Lung (tissue), 17 donors: ENCODE measurements at places on chromosomes 16 and 17. TPM values are rescaled to one million over a fixed set of nuclear protein-coding genes. Genes with fewer than 3 reads are reported as not detected.

GRCh38 chr17:3885271-3885670 lies 7.6 kb downstream of the CAMKK1 start:
- no peak overlapping the region for H3K27ac ChIP-seq
- H3K27me3 ChIP-seq: no peaks in the 10 kb centered on the region
- H3K4me3 ChIP-seq: no peak overlapping the region
- no peaks in the 10 kb centered on the region for H3K4me1 ChIP-seq
- peak; percentile 39 for DNase-seq
- no peaks in the 10 kb centered on the region for H3K36me3 ChIP-seq

GRCh38 chr17:41421116-41421515 lies 3.3 kb downstream of the KRT37 start:
- no peaks in the 10 kb centered on the region for H3K27me3 ChIP-seq
- no peak overlapping the region for H3K27ac ChIP-seq
- H3K4me3 ChIP-seq: no peak overlapping the region
- H3K36me3 ChIP-seq: no peaks in the 10 kb centered on the region
- no peak for DNase-seq
- H3K4me1 ChIP-seq: peaks cover 1% of the 10 kb centered on the region

DNA sequence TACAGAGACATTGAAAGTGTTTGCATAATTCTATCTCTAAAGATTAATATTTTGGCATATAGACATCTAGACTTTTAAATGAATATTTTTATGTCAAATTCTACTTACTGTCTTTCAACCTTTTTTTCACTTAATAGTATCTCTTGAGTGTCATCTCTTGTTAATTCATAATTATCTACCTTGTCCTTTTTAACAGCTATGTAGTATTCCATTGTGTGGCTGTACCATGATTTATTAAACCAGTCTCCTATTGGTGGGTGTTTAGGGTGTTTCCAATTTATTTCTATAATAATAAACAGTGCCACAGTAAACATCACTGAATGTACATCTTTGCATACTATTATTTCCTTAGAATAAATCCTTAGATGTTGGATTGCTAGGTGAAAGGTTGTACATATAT lies 16.3 kb upstream of the RNF222 start:
- no peak overlapping the region for H3K27ac ChIP-seq
- H3K36me3 ChIP-seq: no peaks in the 10 kb centered on the region
- DNase-seq: no peak
- no peak overlapping the region for H3K4me3 ChIP-seq
- no peaks in the 10 kb centered on the region for H3K27me3 ChIP-seq

- no peaks in the 10 kb centered on the region for H3K27me3 ChIP-seq
- H3K4me1 ChIP-seq: no peaks in the 10 kb centered on the region
- H3K4me3 ChIP-seq: no peak overlapping the region
- no peak for DNase-seq
- no peak overlapping the region for H3K27ac ChIP-seq
These were observed 132.0 kb upstream of the KCNJ16 start for GRCh38 chr17:69943058-69943457.

DNA sequence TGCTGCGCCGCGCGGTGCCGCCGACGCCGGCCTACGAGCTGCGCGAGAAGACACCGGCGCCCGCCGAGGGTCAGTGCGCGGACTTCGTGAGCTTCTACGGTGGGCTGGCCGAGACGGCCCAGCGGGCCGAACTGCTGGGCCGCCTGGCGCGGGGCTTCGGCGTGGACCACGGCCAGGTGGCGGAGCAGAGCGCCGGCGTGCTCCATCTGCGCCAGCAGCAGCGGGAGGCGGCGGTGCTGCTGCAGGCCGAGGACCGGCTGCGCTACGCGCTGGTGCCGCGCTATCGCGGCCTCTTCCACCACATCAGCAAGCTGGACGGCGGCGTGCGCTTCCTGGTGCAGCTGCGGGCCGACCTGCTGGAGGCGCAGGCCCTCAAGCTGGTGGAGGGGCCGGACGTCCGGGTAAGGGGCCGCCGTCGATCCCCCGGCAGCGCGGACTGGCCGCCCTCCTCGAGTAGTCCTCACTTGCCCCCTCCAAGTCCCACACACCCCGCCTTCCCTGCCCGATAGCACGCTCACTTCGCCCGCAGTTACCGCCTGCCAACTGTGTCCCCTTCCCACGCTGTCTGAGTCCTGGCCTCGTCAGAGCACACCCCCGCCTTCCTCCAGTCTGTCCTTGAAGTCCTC lies 470 bp downstream of the MLYCD start:
- DNase-seq: peak; percentile 67
- H3K36me3 ChIP-seq: no peaks in the 10 kb centered on the region
- peak overlapping the region; percentile 83 for H3K4me3 ChIP-seq
- no peaks in the 10 kb centered on the region for H3K27me3 ChIP-seq
- peak overlapping the region; percentile 95 for H3K27ac ChIP-seq

- DNase-seq: no peak
- H3K27me3 ChIP-seq: no peaks in the 10 kb centered on the region
- H3K4me1 ChIP-seq: peaks cover 10% of the 10 kb centered on the region
- H3K4me3 ChIP-seq: no peak overlapping the region
These were observed 41.9 kb upstream of the CRHR1 start for GRCh38 chr17:45742251-45742650.

DNA sequence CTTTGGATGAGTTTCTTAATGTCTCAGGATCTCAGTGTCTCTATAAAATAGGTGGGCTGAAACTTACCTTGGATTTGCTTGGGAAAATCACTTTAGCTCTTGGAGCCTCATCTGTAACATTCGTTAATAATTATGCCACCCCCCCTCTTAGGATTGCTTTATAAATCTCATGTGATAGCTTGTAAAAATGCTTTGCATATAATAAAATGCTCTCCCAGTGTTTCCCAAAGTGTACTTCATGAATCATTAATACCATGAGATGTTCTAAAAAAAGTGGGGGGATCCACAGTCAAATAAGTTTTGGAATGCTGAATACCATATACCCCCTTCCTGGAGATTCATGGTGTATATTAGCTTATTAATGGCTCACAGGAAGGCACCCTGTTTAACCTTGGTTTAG lies 5.2 kb downstream of the KRT39 start:
- peaks cover 2% of the 10 kb centered on the region for H3K4me1 ChIP-seq
- no peak overlapping the region for H3K4me3 ChIP-seq
- H3K27ac ChIP-seq: no peak overlapping the region
- DNase-seq: no peak
- H3K36me3 ChIP-seq: no peaks in the 10 kb centered on the region
- H3K27me3 ChIP-seq: no peaks in the 10 kb centered on the region

DNA sequence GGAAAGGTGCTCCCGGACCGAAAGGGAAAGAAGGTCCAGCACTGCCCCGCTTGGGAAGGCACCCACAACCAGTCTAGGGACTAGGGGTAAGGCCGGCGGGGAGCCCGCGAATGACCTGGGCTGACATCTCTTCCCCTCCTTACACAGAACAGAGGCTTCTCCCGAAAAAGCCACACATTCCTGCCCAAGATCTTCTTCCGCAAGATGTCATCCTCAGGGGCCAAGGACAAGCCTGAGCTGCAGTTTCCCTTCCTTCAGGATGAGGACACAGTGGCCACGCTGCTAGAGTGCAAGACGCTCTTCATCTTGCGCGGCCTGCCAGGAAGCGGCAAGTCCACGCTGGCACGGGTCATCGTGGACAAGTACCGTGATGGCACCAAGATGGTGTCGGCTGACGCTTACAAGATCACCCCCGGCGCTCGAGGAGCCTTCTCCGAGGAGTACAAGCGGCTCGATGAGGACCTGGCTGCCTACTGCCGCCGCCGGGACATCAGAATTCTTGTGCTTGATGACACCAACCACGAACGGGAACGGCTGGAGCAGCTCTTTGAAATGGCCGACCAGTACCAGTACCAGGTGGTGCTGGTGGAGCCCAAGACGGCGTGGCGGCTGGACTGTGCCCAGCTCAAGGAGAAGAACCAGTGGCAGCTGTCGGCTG lies 1.5 kb downstream of the CNP start:
- no peaks in the 10 kb centered on the region for H3K27me3 ChIP-seq
- H3K27ac ChIP-seq: peak overlapping the region; percentile 81
- no peak for DNase-seq
- H3K4me1 ChIP-seq: peaks cover 9% of the 10 kb centered on the region

DNA sequence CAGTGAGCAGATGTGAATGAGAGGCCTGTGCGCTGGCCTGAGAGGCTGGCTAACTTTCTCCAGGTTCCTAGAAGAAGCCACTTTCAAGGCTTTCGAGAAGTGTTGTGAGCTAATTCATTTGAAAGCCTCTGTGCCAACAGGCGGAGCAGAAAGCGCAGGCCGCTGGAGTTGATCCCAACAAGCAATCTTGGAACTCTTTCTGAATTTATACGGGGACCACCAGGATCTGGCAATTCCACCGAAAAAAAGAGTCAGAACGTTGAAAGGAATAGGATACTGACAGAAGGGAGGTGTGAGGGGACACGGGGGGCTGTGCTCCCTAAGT lies 71.3 kb upstream of the METRNL start:
- peaks cover 24% of the 10 kb centered on the region for H3K4me1 ChIP-seq
- H3K4me3 ChIP-seq: no peak overlapping the region
- peaks cover 6% of the 10 kb centered on the region for H3K36me3 ChIP-seq
- no peak for DNase-seq
- no peaks in the 10 kb centered on the region for H3K27me3 ChIP-seq

DNA sequence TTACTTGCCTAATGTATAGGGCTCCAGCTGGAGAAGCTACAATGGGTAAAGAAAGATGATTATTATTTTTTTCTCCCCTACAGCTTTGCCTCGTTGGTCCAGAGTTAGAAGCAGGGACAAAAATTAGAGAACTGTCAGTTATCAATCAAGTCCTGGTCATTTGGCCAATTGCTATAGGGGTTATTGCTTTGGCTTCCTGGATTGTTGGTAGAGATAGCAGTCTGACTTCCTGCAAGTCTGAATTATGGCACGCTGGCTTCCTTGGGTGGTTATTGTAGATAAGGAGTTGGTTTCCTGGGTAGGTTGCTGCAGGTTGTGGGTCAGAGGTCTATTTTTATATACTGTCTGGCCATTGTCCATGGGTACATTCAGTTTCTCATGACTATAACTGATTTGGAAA lies 84.7 kb upstream of the ELAC2 start:
- H3K27ac ChIP-seq: no peak overlapping the region
- no peaks in the 10 kb centered on the region for H3K27me3 ChIP-seq
- no peak overlapping the region for H3K4me3 ChIP-seq
- H3K4me1 ChIP-seq: no peaks in the 10 kb centered on the region
- no peak for DNase-seq
- no peaks in the 10 kb centered on the region for H3K36me3 ChIP-seq

DNA sequence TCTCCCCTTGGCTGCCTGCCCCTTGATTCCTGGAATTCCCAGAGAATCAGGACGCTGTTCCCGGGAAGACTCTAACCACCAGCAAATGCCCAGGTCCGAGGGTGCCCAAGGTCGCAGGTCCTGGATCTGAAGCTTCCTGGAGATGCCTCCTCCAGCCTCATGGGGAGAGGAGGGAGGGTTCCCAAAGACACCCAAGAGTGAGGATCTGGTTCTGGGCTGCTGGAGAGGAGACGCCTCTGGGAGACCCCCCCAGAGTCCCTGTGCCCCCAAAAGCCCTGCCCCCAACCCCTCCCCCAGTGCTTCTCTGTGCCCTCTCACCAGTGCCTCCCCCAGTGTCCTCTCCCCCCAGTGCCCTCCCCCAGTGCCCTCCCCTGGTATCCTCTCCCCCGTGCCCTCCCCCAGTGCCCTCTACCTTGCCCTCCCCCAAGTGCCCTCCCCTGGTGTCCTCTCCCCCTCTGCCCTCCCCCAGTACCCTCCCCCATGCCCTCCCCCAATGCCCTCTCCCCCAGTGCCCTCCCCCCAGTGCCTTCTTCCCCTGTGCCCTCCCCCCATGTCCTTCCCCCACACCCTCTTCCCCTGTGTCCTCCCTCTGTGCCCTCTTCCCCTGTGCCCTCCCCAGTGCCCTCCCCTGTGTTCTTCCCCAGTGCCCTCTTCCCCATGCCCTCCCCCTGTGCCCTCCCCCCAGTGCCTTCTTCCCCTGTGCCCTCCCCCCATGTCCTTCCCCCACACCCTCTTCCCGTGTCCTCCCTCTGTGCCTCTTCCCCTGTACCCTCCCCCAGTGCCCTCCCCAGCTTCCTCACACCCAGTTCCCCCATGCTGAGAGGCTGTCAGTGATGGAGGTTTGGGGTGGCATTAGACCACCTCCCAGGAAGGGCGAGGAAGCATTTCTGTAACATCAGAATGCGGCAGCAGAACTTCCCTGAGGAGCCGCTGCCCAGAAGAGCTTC lies 6.3 kb upstream of the SECTM1 start:
- no peaks in the 10 kb centered on the region for H3K4me1 ChIP-seq
- H3K36me3 ChIP-seq: no peaks in the 10 kb centered on the region
- peaks cover 2% of the 10 kb centered on the region for H3K27me3 ChIP-seq
- no peak overlapping the region for H3K27ac ChIP-seq
- no peak overlapping the region for H3K4me3 ChIP-seq

DNA sequence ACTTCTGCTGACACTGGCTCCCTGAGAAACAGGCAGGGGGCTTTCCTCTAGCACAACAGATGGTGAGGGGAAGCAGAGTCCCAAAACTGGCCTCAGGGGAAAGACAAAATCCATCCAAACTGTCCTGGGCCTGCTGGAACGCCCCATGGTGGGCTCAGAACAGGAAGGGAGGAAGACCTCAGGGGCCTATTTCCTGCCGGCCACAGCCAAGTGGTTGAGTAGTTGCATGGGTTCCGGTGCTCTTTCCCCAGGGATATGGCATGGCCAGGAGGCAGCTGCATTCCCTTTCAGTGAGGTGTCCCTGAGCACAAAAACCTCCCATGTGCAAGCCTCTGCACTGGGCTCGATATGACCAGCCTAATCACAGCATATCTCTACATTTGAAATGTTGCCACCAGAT lies 303.0 kb upstream of the IRX5 start:
- no peaks in the 10 kb centered on the region for H3K4me1 ChIP-seq
- no peak overlapping the region for H3K4me3 ChIP-seq
- H3K27ac ChIP-seq: no peak overlapping the region

GRCh38 chr17:32671896-32672295 lies 185.1 kb downstream of the CDK5R1 start:
- H3K36me3 ChIP-seq: no peaks in the 10 kb centered on the region
- H3K27ac ChIP-seq: no peak overlapping the region
- no peaks in the 10 kb centered on the region for H3K4me1 ChIP-seq
- H3K27me3 ChIP-seq: no peaks in the 10 kb centered on the region

- no peaks in the 10 kb centered on the region for H3K4me1 ChIP-seq
- H3K27ac ChIP-seq: no peak overlapping the region
- DNase-seq: peak; percentile 41
These were observed 223.2 kb upstream of the FOXF1 start for GRCh38 chr16:86286991-86287663.

GRCh38 chr17:78600181-78600721 lies 23.1 kb upstream of the DNAH17 start:
- H3K27me3 ChIP-seq: no peaks in the 10 kb centered on the region
- peaks cover 8% of the 10 kb centered on the region for H3K4me1 ChIP-seq
- no peak overlapping the region for H3K27ac ChIP-seq
- no peak overlapping the region for H3K4me3 ChIP-seq
- DNase-seq: peak; percentile 34
- H3K36me3 ChIP-seq: no peaks in the 10 kb centered on the region

The RAB34 gene
- 91.8 TPM for total RNA-seq
